ENCODE measurements at places on chromosomes 1 and 21.

DNA sequence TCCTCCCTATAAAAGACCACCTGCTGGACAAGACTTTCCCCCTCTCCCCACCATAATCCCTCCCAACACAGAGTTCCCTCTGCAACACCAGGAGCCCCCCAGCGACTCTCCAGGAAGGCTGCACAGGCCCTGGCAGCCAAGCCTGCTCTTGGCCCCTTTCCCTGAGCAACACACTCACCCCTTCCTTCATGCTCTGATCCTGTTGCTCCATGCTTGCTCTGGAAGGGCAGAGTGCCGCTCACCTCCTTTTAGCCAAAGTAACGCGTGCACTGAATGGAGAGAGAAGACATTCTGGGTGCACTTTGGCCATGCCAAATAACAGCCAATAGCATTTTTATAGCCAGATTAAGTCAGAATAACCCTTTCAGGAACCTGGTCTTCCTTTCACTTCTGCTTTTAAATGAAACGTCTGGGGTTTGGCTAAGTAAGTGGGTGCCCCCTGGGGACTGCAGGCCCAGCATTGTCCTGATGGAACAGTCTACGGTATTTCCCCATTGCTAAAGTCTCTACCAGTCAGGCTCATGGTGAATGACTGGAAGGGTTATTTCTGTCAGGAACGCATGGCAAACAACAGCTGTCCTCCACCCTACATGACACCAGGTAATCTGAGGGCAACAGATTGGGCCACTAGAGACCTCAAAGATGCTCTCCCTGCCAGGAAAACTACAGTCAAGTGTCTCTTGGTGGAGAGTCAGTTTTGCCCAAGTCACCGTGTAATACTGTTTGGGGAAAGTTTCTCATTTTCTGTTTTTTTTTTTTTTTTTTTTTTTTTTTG, at the start of gene SLC2A5:
Gene SLC2A5, minus strand, starts transcription at position 310 of the 775 bp plus-strand sequence. Its CDS starts 99 bp downstream, at position 211.
- no peak for DNase-seq

GRCh38 chr1:7379441-7379971, 391.6 kb upstream of the VAMP3 start:
- DNase-seq, result peak; percentile 24

DNA sequence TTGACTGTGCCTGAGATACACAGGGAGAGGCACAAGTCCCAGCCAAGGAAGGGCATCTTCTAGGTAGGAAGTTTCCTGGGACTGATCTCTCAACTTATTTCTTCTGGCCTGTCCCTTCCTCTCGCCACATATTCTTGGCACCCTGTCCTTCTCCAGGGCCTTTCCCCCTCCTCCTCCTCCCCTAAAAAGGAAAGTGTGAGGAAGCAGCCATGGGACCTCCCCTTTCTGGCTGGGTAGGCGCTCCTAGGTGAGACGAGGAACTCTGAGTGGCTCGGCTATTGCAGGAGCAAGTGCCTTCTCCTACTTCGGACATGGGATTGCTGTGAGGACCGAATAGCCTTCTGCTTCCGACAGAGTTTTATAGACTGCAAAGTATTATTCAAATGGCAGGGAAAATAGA, 15.5 kb upstream of the MTARC2 start:
- DNase-seq, result no peak

DNA sequence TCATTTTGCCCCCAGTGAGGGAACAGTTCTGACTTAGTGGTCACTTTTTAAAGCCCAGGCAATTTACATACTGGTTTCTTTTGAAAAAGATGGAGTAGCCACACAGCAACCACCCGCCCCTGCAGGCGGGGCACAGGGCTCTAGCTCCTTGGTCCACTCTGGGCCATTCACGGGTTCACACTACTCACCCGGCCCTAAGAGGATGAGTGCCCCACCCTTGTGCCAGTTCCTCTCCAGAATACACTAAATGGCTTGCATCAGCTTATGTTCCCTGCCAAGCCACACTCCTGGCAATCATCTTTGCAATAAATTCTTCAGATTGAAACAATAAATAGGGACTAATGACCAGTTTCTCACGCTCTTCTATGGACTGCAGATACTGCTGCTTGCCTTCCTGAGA, 15.7 kb upstream of the ATP13A2 start:
- DNase-seq, result no peak

DNA sequence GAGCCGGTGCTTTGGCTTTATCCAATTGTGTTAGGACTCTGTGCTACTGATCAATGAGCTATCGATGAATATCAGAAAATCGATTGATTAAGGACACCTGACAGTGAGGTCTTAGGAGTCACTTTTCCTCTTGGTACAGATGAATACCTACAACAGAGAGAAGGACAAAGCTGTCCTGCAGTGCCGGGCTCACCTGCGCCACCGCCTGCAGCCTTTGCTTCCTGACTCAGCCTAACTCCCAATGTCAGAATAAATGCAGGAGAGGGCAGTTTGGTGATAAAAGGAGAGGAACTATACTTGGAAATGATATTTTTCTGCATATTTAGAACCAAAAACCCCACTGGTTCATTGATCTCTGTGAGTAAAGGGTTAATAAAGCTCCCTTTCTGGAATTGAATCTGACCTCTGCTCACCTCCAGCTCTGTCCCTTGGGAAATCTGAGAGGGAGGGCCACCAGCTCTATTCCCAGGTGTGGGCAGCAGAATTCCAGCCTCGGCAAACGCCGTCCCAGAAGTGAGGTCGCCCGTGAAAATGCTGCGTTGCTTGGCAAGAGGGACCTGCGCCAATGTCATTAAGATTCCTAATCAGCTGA, 39.3 kb downstream of the POFUT2 start:
- DNase-seq, result no peak

DNA sequence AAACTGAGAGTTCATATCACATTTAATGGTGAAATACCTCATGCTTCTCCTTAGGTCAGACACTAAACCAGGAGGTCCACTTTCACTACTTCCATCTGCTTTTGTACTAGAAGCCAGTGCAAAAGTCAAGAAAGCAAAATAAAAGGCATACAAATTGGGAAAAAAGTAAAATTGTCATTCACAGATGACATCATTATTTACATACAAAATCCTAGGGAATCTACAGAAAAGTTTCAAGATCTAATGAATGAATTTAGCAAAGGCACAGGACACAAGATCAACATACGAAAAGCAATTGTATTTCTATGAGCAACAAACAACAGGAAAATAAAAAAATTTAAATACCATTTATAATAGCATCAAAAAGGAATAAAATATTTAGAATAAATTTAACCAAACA, 41.5 kb downstream of the LYST start:
- no peak for DNase-seq

- no peak for DNase-seq
These were observed 32.1 kb downstream of the ARID4B start for GRCh38 chr1:235295902-235296350.

- peak; percentile 61 for DNase-seq
These were observed 41.9 kb downstream of the CD34 start for GRCh38 chr1:207868774-207869721.

- DNase-seq, result no peak
These were observed 7.9 kb upstream of the LORICRIN start for GRCh38 chr1:153251562-153251961.

DNA sequence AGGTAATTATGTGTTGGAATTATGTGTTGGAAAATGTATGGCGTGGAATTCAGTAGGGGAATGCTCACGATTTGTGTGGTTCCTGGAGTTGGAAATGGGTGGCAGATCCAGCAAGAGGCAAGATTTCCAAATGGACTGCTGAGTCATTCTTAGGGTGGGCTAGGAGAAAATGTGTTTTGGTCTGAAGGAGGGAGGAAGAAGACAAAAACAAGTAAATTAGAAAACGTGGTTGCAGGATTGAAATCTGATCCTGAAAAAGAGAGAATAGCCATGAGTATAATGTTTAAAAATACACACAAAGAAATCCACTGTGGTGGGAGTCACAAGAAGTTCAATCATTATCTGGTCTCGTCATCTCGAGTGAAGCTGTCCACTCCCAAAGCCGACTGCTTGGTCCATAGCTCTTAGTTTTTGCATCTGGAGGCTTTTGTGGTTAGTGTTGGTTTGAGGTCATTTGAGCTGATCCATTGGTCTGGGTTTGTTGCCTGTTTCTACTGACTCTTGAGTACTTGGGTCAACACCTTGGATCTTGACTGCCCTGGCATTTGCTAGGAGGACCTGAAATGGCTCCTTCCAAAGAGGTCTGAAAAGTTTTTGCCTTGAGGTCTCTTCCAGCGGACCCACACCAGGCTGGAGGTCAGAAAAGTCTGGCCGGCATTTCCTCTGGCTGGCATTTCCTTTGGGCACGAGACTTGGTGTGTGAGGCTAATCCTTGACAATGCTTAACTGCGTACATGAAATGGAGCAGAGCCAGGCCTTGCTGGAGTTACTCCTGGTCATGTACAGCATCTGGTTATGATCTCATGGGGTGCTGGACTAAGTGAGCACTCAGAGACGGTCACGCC, 9.2 kb downstream of the MX2 start:
- no peak for DNase-seq

- no peak for DNase-seq
These were observed 3.7 kb upstream of the NR1I3 start for GRCh38 chr1:161241682-161242081.

DNA sequence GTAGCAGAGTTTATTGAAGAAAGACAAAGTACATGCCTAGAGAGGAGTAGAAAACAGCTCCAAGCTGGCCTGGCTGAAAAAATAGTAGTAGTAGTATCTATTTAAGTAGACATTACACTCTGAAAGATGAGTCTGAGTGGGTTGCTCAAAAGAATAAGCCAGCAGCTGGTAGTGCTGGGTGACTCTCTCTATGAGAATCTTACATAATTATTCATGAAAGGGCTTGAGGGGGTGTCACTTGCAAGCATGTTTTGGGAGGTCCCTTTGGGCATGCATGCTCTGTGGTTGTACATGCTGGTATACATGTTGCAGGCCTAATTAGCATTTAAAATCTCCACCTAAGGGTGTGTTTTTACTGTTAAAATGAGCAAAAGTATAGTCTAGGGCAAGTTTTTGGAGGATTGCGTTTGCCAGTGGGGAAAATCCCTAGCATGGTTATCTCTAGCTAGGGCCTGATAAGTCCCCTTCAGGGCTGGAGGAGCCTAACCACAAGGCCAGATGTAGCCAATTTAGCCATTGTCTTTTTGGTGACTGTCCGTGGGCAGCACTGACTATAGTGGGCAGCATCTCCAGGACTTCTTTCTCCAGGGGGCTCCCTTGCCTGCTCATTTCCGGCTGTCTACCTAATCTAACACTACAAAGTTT, 11.0 kb upstream of the FCGR2A start:
- no peak for DNase-seq

DNA sequence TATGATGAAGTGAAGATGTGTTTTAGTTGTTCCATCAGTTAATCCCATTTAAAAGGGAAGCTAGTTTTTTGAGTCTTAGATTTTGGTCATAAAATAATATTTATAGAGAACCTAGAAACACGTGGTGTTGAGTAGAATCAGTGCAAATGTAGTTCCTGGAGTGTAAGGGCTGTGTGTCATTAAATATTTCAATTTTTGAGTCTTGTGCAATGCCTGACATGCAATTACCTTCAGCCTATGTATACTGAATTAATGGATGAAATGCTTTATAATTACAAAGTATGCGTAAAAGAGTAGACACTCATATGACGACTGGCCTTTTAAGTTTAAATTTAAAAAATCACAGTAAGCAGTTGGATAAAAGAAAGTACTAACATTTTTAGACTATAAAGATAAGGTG, 75.0 kb downstream of the NEK7 start:
- DNase-seq, result no peak

GRCh38 chr1:18532390-18533170, 51.9 kb downstream of the KLHDC7A start:
- no peak for DNase-seq

DNA sequence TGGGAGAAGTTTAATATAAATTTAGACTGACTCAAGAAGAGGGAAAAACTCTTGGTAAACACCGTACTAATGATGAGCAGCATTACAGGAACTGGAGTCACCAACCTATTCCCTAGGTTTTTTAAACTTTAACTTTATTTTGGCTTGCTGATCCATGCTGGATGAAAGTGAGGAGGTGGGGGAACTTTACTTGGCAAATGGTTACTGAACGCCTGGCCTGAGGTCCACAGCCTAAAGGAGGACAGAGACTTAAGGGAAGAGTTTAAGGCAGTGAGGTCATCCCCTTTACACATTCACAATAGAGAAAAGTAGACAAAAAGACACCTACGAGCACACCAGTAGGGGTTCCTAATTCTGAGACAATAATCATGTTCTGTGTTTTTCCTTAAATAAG, 25.6 kb upstream of the A3GALT2 start:
- no peak for DNase-seq

- DNase-seq, result no peak
These were observed 12.5 kb upstream of the LPGAT1 start for GRCh38 chr1:211843018-211843417.

DNA sequence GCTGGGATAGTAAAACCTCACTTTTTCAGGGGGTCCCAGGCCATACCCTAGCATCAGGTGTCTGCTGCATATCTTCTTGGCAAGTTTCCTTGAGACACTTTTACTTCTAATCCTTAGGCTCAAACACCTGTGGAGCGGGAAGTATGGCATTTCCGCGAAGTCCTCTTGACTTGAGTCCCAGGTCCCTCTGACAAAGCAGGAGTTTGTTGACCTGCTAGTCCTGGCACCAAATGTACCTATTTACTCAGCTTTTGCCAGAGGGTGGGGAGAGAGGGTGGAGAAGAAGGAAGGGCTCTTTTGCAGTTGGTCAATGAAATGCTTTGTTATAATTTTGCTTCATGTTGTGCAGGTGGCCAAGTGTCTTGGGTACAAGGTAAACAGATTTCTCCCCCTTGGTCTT, 59.7 kb downstream of the CLIC6 start:
- DNase-seq, result no peak

DNA sequence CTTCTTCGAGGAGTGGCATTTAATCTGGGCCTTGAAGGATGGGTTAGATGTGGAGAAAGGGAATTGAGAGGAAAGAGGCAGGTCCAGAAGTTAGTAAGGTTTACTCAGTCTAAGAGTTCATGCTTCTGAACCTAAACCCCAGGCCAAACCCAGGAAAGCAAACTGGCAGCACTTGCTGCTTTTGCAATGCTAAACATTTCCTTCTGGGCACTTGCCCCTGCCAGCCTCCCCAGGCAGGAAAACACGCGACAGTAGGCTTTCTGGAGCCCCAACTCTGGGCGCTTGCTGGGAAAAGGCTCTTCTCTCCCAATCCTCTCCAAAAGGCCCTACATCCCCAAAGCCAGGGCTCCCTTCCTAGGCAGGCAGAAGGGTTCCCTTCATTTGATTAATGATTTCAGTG, 2.5 kb downstream of the OLFML2B start:
- no peak for DNase-seq

DNA sequence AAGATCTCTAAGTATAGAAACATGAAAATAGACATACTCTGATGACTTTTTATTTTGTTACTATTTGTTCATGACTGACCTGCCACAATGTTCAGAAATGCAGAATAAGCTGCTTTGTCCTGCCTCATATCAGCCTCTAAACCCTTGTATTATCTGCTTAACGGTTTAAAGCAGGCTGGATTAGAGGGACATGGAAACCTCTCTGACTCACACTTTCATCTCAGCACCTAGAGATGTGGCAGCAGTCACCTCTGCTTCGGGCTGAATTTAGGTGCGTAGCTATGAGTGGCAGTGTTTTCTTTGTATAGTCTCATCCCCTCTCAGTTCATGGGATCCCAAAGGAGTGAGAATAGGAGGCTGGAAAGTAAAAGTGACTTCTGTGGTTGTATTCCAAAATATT, 255.4 kb downstream of the RGS7 start:
- DNase-seq, result no peak
